ENCODE measurements at places on chromosomes 3 and 15.

DNA sequence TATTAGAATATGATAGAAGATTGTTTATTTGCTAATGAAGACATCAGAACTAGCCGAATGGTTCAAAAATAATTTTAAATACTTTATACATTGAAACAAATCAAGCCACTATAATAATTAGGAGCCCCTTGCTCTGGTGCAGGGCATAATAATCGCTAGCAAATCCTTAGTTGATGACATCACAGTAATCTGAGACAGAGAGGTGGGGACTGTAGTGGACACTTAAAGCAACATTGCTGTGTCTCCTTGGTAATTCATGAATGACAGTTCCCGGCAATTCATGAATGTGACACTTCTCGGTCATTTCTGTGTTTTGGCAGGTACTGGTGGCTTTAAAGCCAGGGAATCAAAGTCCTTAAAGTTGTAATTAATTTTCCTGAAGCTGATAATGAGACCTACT lies 114.3 kb downstream of the PPM1L start:
- no peak for DNase-seq

DNA sequence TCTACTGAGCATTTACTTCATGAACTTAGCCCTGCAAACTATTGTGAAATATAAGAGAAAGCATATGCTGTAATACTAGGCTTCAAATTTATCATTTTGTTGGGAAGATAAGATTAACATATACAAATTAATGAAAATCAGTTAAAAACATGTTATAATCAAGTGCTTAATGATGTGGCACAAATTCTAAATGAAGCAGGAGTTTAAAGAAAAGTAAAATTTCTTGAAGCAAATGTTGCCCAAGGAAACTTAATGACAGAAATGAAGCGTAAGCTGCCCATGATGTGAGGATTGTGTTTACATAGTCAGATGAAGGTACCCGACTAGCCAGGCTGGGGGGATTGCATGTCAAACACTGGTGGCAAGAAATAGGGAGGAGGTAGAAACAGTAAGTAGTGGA lies 103.1 kb upstream of the GAP43 start:
- DNase-seq, result no peak

- no peak for DNase-seq
Measured at GRCh38 chr3:123745184-123745855, 138.8 kb downstream of the MYLK start.

GRCh38 chr3:185316740-185317412 lies 46.1 kb upstream of the MAP3K13 start:
- DNase-seq, result peak; percentile 47

DNA sequence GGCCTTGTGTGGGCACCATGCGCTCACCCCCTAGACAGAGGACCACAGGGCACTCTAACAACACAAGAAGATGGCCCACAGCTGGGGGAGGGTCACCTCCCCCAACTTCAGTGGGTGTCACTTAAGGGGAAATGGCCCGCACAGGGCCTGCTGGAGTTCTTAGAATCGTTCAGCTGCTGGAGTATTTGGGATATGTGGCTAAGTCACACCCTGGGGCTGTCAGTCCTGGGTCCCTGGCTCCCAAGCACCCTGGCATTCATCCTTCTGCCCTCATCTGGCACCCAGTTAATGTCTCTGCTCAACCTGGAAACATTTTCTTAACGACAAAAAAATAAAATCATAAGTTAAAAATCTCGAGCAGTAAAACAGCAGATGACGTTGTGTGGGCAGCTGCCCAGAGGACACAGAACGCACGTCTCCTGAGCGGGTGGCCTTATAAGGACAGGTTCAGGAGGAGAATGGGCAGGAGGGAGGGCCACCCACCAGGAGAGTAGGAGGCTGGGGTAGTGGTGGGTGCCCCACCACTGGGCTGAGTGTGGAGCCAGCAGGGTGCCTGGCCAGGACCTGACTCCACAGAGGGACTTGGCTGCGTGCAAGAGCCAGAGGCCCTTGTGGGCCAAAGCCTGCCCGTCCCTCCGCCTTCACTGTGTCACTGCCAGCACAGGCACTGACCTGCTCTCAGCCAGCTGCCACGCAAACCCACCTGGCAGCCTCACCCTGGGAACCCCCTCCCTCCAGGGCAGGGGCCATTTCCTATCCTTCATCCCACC lies 11.5 kb downstream of the KBTBD13 start:
- DNase-seq, result no peak

DNA sequence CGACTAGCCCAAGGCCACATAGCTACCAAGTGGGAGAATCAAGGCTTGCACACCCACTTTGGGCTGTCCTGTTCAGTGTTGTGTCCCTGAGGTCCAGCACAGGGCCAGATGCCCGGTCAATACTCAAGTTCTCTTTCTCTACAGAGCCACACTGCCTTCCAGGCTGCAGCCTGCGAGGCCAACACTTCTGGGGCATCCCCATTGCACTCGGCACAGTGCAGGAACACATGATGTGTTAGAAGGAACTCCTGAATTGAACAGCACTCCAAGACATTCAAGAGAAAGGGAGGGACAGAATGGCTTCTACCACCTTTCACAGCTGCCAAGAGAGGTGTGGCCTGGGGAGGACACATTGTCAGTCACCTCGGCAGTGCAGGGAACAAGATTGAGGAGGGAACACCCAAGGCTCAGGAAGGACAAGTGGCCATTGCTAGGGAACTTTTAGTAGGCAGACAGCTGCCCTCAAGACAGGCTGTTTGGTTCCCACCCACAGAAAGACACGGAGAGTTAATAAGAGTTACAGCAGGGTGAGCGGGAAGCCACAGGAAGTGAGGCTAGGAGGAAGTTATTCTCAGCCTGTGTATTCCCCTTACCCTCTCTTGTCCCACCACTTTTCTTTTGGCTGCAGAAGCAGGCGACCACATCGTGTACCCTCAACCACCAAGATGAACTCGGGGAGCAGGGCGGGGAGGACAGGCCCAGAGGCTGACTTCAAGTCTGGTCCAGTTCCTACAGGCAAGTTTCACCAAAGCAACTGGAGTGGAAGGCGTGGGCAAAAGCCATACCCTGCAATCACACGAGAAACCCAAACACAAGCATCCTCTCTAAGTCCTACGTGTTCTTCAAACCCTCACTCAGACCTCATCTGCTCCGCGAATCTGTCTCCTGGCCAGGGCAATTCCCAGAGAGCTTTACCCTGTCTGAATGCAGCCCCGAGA lies 69.4 kb downstream of the SRGAP3 start:
- no peak for DNase-seq

DNA sequence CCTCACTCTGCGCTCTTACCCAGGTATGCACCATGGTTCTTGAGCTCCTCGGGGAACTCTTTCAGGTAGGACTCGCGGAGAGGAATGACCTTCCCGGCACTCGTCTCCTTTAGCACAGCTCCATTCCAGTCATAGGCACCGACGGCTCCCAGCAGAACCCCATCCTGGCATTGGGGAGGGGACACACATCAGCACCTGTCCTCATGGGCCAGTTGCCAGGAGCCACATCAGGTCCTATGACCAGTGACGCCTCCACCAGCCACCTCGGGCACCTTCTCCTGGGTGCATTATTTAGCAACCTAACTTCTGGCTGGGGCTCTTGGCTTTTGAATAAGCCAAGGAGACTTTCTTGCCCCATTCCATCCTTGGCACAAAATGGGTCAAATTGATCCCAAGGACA lies 61.9 kb downstream of the FEM1B start:
- DNase-seq, result no peak

DNA sequence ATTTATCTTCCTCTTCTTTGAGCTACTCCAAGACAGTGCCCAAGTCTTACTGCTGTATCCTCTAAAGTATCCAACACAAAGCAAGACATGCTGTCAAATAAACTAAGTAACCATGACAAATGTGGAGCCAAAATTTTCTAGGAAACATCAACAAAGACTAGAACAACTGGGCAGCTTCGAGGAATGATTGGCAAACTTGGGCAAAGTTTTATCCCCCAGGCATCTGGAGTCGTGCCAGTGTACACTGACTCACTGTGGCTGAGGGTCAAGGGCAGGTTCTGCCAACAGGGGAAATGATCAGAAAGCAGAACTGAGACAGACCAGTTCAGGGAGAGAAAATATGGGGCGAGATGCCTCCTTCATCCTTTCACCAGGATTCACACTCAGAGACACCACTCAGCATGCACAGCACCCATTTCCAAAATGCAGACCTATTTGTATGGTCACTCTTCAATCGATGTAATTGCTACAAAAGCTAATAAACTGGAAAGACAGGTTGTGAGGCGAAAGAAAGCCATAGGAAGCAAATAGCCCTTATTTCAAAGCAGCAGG lies 65.8 kb downstream of the MB21D2 start:
- peak; percentile 98 for DNase-seq

DNA sequence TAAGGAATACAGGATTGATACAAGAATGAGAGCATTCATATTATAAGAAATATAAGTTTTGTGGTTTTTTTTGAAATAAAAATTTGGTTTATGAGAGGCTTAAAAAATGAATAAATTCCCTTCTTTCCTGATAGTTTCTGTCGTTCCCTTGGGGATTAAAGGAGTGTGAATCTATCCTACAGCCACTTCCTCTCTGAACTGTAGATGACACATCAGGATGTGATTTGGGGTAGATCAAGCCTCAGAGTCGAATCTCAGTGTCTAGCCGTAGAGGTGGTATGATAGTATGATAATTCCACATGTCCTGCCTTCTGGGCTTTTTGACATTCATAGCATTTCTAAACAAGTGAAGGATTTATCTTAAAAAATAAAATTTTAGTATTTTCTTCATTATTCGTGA lies 343.1 kb downstream of the LPP start:
- peak; percentile 30 for DNase-seq

GRCh38 chr3:127768346-127769008 lies 53.8 kb downstream of the MGLL start:
- DNase-seq, result peak; percentile 99

DNA sequence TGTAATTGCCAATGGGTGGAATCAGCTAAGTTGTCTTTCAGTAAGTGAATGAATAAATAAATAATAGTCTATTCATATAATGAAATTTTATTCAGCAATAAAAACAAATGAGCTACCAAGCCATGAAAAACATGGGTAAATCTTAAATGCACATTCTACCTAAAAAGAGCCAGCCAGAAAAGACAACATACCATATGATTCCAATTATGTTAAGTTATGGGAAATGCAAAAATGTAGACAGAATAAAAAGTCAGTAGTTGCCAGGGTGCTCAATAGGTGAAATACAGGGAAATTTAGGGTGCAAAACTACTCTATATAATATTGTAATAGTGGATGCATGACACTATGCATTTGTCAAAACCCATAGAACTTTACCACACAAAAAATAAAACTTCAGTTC lies 277.2 kb upstream of the EPHA6 start:
- no peak for DNase-seq

GRCh38 chr3:126406389-126407296 lies 11.9 kb downstream of the CFAP100 start:
- DNase-seq, result no peak

DNA sequence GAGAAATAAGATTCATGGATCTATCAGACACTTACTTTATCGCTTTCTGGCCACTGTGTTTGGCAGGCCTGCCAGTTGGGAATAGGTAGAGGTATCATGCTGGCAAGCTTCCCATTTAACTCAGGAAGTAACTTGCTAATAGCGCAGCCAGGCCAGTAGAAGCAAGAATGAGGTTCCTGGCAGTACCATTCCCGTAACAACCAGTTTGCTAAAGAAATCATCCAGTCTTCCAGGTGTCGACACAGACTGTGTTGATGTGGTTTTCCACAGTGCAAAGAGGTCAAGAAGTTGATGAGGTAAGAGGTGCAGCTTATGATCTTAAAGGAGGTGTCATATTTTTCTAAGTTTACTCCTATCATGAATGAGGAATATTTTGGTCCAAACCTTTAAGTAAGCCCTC lies 46.2 kb downstream of the DPH6 start:
- no peak for DNase-seq

DNA sequence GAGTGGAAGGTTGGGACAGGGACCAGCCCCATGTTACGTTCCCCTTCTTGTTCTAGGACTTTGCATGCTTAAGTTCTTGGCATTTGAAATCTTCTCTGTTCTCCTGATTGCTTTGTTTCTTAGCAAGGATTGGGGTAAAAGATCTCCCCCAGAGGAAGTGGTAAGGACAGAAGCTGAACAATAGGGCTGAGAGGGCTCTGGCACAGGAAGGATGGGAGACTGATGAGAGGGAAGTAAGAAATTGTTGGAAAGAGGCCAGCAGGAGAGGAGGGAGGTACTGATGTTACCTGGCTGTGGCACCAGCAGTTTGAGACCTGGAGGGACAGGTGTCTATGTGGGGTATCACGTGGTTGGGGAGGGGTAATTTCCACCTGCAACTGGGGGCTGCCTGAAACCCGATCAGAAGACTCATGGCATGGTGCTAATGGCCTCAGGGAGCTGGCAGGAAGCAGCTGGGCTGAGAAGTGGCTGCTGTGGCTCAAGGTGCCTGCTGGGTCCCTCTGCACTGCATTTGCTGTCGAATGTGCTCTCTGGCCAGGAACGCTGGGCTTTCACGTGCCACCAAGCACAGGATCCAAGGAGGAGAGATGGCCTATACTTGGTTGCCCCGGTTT lies 108.4 kb downstream of the LSM3 start:
- no peak for DNase-seq

DNA sequence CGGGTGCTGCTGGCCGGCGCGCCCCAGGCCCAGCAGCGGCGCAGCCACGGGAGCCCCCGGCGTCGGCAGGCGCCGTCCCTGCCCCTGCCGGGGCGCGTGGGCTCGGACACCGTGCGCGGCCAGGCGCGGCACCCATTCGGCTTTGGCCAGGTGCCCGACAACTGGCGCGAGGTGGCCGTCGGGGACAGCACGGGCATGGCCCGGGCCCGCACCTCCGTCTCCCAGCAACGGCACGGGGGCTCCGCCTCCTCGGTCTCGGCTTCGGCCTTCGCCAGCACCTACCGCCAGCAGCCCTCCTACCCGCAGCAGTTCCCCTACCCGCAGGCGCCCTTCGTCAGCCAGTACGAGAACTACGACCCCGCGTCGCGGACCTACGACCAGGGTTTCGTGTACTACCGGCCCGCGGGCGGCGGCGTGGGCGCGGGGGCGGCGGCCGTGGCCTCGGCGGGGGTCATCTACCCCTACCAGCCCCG lies 777 bp downstream of the LOXL1 start:
- DNase-seq, result no peak

DNA sequence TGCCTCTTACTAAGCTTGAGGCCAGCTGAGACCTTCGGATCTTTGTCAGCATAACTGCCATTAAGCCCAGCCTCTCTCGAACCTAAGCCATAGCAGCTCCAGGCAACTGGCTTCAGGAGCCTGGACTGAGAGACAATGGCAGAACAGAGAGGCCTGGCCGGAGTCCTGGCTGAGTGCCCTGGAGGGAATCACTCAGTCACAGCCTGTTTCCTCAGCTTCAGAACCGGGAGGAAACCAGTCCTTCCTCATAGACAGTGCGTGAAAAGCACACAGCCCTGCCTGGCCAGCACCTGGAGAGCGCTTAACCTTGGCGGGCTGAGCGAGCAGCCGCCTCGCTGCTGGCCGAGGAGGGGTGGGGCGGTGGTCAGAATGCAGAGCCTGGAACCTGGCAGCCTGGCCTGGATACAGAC lies 21.6 kb downstream of the RNU5B-1 start:
- DNase-seq, result no peak

GRCh38 chr3:13885704-13886010 lies 5.8 kb upstream of the WNT7A start:
- DNase-seq, result no peak

GRCh38 chr3:188518835-188519452 lies 365.0 kb downstream of the LPP start:
- DNase-seq, result no peak

Data from RCC 7860 (cell line).